ENCODE measurements at places on chromosomes 3 and 15. TPM values are rescaled to one million over a fixed set of nuclear protein-coding genes. Genes with fewer than 3 reads are reported as not detected.

The WDR76 gene
- total RNA-seq = 8.7 TPM

The SMAD6 gene
- 16.2 TPM for total RNA-seq

The ECT2 gene
- 27.8 TPM for total RNA-seq

The SEMA3F gene
- total RNA-seq = 23.3 TPM

The CELF6 gene
- total RNA-seq = 1.3 TPM

The TRIM59 gene
- 17.1 TPM for total RNA-seq

The HIGD2B gene
- not detected for total RNA-seq

The CCDC54 gene
- not detected for total RNA-seq

The DNAH12 gene
- total RNA-seq = 2.1 TPM

The GHRL gene
- total RNA-seq = not detected

The CGNL1 gene
- total RNA-seq = 23.5 TPM

The LRRIQ4 gene
- total RNA-seq = not detected

The MITF gene
- 43.2 TPM for total RNA-seq

The EAF2 gene
- 10.0 TPM for total RNA-seq

The TJP1 gene
- total RNA-seq = 76.4 TPM

The IGSF11 gene
- 1.6 TPM for total RNA-seq

The SCG5 gene
- total RNA-seq = 5.0 TPM

The LRRN1 gene
- 20.9 TPM for total RNA-seq

The HDC gene
- total RNA-seq = 5.7 TPM

The CPLX3 gene
- total RNA-seq = 0.20 TPM

The BHLHE40 gene
- total RNA-seq = 51.7 TPM

The MINDY4B gene
- total RNA-seq = not detected

The GRAMD1C gene
- 9.2 TPM for total RNA-seq

The SCG3 gene
- total RNA-seq = not detected

The GOLGA8J gene
- 0.30 TPM for total RNA-seq

The GUCA1C gene
- total RNA-seq = not detected

The GOLGA6A gene
- total RNA-seq = 0.89 TPM

The TRPM1 gene
- total RNA-seq = 3.5 TPM

The AHSG gene
- not detected for total RNA-seq
